ENCODE measurements at places on chromosomes 1 and 21.

- DNase-seq: no peak
These were observed 76.3 kb downstream of the USP24 start for GRCh38 chr1:55138823-55139222.

DNA sequence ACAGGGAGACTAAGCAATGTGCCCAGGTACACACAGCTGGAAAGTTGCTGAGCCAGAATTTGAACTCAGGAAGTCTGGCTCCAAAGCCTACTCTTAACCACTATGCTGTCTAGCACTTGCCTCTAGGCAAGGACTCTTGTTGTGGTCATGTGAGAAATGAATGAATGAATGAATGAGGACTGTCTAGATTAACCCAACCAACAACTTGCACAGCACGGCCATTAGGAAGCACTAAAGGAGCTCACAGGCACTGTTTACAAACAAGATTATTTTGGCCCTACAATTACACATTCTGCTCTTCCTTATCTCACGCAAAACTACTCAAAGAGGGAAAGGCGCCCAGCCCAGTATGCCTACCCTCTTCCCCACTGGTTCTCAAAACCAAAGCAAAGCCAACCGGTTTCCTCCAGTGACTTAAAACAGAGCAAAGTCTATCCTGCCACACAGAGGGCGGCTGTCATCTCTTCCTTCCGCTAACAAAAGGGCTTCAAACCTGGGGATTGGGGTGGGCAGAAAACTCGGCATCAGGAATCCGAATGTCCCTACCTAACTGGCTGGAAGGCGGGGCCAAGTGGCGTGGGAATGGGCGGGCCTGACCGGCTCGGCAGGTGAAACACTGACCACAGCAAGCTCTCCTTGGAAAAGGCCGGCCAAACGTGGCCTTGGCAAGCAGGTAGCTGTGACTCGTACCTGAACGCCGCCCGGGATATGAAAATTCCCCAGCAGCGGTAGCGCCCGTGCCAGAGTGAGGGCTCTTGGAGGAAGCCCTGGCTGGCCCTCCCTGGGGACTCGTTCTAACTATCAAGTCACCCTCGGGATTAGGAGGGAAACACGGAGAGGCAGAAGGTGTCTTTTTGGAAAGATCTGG, 948 bp downstream of the STK40 start:
- DNase-seq: no peak

DNA sequence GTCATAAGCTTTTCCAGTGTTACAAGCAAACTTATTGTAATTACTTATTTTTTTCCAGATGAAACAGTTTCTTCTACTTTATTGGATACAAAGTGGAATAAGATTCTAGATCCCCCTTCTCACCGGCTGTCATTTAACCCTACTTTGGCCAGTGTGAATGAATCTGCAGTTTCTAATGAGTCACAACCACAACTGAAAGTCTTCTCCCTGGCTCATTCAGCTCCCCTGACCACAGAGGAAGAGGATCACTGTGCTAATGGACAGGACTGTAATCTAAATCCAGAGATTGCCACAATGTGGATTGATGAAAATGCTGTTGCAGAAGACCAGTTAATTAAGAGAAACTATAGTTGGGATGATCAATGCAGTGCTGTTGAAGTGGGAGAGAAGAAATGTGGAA, 95.5 kb downstream of the ZFYVE9 start:
- DNase-seq: no peak

DNA sequence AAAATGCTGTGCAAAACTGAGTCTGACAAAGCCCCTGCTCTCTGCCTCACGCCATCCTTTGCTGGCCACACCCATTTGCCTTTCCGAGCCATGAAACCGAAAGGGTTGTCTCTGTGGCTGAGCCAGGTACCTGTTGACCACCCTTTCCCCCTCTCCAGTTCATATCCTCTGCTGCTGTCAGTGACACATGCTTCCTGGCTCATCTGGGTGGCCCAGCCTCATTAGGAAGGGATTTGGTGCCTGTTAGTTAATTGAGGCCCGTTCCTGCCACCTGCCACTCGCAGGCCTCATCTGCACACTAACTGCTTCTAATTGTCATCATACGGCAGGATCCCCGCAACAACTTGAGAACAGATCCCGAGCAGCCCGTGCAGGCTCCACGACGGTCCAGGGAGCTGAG, 79.2 kb downstream of the OLIG1 start:
- DNase-seq: no peak

DNA sequence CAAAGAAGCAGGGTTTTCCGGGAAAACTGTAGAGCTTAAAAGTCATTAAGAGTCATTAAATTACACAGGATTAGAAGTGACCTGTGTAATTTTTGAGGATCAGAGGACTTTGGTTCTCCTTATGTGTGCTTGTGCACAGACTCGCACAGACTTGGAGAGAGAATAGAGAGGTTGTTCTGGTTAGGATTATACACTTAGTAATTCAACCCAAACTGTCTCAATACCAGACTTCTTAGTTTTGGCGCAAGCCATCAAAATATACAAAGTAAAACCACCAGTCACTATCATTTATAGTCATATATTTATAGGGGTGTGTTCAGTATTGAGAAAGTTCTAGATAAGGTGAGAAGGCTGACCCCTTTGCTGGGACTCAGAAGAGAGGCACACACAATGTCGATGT, 112.3 kb downstream of the HLX start:
- no peak for DNase-seq

- no peak for DNase-seq
These were observed 106.7 kb upstream of the SLC5A9 start for GRCh38 chr1:48115835-48116234.

GRCh38 chr1:183655562-183656075, 2.5 kb upstream of the APOBEC4 start:
- no peak for DNase-seq

DNA sequence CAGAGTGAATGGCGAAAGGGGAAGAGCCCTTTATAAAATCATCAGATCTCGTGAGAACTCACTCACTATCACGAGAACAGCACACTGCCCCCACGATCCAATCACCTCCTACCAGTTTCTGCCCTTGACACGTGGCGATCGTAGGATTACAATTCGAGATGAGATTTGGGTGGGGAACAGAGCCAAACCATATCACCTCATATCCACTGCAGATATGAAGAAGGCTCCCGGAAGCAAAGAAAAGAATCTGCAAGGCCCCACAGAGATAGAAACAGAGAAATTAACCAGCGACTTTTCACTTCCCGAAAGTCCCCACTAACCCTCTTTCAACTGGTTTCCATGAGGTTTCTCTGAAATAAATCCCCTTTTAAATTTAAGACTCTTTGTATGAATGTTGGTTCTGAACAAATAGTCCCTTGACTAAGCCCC, 86.2 kb upstream of the IRF2BP2 start:
- DNase-seq: no peak

- DNase-seq: no peak
These were observed 7.1 kb upstream of the DDI2 start for GRCh38 chr1:15610167-15610566.

- DNase-seq: no peak
These were observed 25.5 kb downstream of the MAN1A2 start for GRCh38 chr1:117392771-117393170.

- no peak for DNase-seq
These were observed 17.4 kb downstream of the TNFRSF1B start for GRCh38 chr1:12184008-12184681.

DNA sequence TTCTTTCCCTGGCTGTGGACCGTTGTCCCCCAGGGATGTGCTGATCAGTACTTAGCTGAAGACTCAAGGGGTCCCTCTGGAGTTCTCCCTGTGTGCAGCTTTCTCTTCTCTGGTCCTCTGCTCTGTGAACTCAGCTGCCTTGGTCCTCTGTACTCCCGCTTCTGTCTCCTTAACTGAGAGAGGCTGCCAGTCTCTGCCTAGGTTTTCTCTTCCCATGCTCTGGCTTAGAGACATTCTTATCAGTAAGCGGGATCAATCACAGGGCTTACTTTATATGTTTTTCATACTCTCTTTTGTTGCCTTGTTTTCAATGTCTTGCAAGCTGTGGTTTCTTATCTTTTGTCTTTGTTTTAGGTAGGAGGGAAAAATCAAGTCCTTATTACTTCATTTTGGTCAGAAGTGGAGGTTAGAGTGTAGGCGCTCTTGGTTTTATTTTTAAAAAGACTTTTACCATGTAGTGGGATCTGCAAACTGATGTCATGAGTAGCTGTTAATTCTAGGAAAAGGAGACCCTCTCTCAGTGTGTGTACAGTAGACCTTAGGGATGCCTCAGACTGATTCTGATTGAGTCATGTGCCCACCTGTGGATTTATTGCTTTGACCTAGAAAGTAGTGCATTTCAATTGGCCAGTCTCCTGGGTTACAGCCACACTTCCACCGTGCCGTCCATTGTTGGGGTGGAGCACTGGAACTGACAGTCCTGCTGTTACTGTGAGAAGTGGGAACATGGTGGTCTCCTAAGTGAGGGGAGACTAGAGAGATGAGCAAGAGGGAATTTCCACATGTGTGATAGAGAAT, 46.6 kb downstream of the TTC3 start:
- peak; percentile 30 for DNase-seq

GRCh38 chr1:60035921-60036320, 37.6 kb downstream of the C1orf87 start:
- no peak for DNase-seq

DNA sequence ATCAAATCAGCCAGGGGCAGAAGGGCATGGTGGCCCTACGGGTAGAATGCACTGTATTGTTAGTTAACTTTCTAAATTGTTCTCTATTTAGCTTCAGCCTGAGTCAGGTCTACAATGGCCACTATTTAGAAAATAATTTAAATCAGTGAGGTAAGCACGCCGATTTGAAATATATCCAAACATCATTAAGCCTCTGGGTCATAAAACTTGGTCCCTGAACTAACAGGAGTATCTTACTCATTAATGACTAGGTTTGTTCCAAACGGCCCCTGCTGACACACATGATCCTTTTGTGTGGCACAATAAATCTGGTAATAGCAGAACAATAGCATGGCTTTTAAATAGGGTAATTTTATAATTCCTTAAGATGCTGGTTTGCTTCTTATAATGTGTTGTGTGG, 48.4 kb downstream of the STX6 start:
- DNase-seq: no peak

- DNase-seq: no peak
These were observed 5.3 kb upstream of the ERG start for GRCh38 chr21:38503583-38503982.

DNA sequence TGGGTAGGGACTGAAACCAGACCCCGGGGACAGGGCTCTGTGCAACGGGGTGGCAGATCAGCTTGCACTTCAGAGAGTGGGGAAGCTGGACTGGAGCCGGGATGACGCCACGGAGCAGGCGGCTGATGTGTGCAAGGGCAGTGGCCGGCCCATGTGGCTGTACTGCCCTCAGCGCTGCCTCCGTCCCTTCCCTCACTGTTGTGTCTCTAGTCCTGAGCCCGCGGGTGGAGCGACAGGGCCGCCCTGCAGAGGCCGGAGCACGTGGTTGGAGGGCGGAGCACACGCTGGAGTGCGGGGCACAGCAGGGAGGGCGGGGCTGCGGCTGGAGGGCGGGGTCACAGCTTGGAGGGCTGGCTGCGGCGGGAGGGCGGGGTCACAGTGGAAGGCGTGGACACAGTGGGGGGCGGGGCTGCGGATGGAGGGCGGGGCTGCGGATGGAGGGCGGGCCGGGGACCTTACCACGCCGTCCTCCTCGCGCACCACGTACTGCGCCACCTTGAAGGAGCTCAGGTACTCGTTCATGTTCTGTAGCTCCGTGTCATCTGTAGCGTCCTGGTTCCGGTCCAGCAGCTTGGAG, 52.4 kb downstream of the CHD5 start:
- no peak for DNase-seq

- DNase-seq: no peak
These were observed 38.6 kb downstream of the UBE2G2 start for GRCh38 chr21:44763050-44763378.

GRCh38 chr1:210937846-210938245, 196.1 kb downstream of the KCNH1 start:
- DNase-seq: no peak

DNA sequence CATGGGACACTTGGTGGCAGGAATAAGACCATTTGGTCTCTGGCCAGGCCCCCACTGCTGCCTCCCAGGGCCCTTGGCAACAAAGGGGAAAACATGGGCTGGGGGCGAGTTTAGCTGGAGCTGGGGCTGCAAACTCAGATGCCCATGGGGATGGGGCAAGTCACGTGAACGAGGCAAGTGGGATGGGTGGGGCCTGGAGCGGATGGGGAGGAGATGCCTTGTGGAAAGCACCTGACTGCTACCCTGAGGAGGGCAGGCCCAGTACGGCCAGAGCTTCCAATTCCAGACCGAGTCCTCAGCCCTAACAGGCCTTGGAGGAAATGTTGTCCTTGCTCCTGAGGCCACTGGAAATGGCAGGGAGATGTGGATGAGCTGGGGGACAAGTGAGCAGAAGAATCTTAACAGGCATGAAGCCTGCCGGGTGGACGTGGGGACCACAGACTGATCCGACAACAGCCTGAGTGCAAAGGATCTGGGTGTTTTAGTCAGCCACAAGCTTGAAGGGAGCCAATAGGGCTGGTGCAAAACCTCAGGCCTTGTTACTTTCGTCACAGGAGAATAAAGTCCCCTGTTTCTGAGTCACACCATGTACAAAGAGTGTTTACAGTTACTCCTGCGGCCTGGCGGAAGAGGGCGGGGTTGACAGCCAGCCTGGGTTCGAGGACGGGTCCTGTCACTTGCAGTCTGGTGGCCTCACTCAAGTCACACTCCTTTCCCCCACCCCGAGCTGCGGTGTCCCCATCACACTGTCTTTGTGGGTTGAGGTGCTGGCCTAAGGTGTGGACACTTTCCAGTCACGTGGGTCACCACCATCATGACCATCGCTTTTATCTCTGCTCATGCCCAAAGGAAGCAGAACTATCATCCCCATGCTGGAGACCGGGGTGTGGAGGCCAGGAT, 19.1 kb downstream of the RUNX3 start:
- DNase-seq: no peak

GRCh38 chr1:101025283-101025656, 314 bp downstream of the DPH5 start:
- DNase-seq: no peak

- DNase-seq: no peak
These were observed 38.8 kb upstream of the RGS8 start for GRCh38 chr1:182723200-182723599.
